ENCODE measurements at places on chromosomes 12 and 14. TPM values are rescaled to one million over a fixed set of nuclear protein-coding genes. Genes with fewer than 3 reads are reported as not detected.

FOXG1 gene
- not detected for total RNA-seq

PLD4 gene
- not detected for total RNA-seq

EGLN3 gene
- total RNA-seq = 56.1 TPM

LRP1-AS gene
- total RNA-seq = not detected

RIPK3 gene
- 5.1 TPM for total RNA-seq

NKX2-1 gene
- total RNA-seq = 0.48 TPM

NOS1 gene
- total RNA-seq = 0.85 TPM

Data from tracheal epithelial cell (primary cell).